NCI-H2081 (cell line): ENCODE measurements at places on chromosomes 12 and 14.

DNA sequence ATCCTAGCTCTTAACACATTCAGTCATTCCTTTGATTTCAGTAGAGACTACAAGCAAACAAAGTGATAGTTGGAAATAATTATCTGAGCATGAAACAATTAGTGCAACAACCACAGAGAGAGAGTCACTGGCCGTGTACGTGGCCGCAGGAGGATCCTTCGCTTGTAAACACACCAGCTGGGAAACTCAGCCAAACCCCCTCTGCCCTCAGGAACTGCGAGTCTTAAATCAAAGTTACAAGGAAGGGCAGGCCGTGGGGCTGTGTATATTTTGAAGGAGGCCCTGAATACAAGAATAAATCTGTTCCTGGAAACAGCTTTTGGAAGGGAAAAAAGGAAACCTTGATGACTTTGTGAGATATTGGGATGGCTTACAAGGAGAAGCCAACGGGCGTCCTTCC, 164.5 kb downstream of the ANO2 start:
- no peak for DNase-seq

DNA sequence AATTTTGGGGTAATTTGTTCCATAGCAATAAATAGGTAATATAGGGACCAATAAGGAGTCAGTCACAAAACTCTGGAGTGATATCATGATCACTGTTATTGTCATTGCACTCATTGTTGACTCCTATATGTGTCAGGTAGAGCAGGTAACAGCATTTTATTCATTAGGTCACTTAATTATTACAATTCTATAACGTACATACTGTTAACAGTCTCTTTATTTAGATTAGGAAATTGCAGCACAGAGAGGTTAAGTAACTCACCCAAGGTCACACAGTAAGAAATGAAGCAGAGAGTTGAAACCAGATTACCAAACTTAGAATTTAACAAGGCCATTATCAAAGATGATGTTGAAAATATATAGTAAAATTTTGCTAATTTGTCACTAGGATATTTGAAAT, 49.7 kb upstream of the PTPRB start:
- no peak for DNase-seq

DNA sequence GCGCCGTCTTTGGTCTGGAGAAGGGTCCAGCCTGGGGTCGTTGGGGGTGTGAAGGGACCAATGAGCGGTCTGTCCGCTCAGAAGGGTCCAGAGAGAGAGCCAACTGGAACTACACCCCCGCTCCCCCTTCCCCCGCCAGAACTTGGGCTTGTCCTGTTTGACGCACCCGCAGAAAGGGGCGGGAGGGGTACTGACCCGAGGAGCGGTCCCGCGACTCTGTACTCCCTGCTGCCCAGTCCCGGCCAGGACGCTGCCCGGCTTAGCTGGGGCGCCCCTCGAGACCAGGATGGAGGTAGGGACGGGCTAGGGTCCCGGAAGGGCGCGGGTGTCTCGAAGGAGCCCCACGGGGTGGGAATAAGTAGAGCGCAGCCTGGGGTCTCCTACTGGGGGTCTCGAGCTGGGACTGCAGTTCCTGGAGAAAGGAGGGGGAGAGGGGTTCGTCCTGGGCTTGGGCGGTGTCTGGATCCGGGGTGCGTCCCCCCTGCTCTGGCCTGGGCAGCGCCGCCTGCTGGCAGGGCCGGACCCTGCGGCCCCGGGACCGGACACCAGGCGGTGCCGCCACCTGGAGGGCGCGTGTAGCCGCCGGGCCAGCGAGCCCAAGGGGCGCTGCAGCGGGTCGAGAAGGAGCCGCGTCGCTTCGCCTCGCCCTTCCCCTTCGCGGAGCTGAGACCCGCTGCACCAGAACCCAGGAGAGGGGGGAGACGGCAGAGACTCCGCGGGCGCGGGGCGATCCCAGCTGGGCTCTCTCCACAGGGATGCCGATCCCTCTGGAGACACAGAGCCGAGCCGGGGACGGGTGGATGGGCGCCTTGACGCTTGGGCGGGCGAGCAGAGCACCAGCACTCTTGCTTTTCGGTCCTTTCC, 3.8 kb upstream of the CACNB3 start:
- DNase-seq = peak; percentile 45

DNA sequence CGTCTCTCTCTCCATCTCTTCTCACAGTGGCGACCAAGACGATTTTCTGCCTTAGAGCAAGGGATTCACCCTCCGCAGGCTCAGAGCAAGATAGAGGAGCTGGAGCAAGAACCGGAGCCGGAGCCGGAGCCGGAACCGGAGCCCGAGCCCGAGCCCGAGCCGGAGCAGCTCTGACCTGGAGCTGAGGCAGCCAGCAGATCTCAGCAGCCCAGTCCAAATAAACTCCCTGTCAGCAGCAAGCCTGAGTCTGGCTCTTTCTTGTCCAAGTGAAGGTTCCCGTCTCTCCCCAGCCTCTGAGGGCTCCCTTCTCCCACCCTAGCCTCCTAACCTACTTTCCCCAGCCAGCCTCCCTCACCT, 5.9 kb downstream of the LAG3 start:
- DNase-seq = no peak

DNA sequence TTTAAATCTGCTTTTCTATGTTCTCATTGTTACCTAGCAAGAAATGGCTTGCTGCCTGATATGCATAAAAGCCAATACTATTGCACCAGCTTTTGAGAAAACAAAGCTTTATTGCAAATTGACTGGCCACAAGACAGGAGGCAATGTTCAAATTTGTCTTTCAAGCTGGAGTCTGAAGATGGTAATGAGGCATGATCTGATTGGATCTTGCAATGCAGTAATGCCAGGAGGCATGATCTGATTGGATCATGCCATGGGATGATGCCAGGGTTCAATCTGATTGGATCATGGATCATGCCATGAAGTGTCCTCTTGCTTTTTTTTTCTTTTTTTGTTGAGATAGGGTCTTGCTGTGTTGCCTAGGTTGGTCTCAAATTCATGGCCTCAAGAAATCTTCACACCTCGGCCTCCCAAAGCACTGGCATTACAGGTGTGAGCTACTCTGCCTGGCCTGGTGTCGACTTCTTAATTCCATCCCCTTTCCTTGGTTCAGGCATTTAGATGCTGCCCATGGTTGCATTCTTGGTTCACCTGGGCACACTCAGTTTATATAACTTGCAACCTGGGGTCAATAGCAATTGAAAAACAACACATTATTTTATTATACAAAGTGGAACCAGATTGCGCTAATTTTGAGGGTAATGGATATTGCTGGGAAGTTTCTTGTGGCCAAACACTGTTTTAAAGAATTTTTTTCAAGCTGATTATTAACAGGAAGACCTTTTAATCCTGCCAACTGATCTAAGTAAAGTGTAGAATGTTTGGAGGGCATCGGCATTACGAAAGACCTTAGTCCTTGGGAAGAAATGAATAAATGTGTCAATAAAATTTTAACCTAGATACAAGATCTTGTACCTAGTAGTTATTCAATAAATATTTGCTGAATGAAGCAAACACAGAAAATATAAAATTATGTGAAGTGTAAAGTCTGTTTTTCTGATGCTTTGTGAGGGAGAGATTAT, 38.8 kb downstream of the HSD17B6 start:
- no peak for DNase-seq

DNA sequence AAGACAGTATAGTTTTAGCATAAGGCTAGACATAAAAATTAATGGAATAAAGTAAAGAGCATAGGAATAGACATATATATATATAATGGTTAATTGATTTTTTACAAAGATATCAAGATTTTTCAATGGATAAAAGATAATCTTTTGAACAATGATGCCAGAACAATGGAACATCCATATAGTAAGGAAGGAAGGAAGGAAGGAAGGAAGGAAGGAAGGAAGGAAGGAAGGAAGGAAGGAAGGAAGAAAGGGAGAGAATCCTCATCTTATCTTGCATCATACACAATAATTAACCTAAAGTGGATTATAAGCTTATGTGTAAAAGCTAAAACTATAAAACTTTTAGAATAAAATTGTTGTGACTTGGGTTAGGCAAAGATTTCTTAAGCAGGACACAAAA, 9.8 kb upstream of the NELL2 start:
- no peak for DNase-seq

DNA sequence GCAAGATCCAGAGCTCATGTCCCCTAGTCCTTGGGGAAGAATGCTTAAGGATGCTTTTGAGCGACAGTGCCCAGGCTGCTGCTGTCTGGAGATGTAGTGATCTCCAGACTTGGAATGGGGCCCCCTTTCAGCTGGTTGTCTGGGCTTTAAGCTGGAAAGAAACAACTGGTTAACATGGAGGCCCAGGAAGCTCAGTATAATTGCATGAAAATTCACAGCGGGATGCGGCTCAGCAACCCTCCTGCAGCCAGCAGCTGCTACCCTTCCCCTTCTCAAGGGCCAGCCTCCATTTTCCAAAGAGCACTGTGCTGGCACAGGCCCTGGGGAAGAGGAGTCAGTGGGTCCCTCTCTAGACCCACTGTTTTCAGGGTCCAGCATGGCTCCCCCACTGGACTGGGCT, 26.3 kb downstream of the RAB35 start:
- no peak for DNase-seq

GRCh38 chr12:67722296-67722695, 73.8 kb downstream of the DYRK2 start:
- DNase-seq = no peak

GRCh38 chr12:4202918-4203317, 70.6 kb upstream of the CCND2 start:
- DNase-seq = no peak

GRCh38 chr14:101774006-101774795, 12.7 kb downstream of the PPP2R5C start:
- DNase-seq = no peak

DNA sequence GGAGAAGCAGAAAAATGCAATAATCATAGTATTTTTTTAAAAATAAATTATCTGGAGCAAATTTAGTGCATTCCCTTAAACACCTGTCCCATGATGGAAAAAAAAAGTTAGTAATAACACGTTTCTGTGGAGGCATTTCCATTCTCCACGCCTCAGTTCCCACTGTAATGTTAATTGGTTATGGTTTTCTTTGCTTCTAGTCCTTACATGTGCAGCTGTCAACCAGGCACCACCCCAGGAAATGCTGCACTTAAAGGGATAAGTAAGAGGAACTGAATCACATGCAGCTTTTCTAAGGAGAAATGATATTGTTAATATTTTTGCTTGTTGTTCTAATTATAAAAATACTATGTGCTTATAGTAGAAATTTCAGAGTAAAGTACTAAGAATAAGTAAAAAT, 240.3 kb downstream of the ZFP36L1 start:
- no peak for DNase-seq

DNA sequence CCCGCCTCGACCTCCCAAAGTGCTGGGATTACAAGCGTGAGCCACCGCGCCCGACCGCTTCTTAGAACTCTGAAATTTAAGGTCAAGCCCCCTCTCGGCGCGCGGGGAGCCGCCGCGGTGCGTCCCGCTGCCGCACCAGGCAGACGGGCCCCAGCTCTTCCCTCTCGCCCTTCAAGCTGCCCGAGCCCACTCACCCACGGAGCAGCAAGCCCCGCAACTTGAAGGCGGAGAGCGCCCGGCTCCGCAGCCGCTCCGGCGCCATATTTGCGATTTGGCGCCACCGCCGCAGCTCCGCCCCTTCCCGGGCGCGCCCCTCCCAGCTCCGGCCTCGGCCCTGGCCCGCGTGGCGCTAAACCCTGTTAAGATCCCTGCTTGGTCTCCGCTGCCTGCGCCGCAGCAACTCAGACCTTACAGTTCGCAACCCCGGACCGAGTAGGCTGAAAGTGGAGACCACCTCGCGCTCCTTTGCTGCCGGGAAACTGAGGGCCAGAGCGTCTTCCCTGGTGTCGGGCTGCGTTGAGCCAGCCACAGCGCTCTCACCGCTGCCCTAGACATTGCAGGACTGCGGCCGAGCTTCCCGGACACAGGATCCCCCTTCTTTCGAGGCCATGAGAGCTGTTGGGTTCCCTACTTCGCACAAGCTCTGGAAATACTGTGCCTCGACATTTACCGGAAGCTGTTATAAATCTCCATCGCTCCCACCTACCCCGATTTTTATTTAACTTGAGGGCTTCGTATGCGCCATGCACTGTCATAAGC, at the start of gene POLE2:
Gene POLE2 (minus strand): TSS at position 273 of the 759 bp plus-strand sequence. CDS start 11 bp downstream, at position 262.
- peak; percentile 73 for DNase-seq

DNA sequence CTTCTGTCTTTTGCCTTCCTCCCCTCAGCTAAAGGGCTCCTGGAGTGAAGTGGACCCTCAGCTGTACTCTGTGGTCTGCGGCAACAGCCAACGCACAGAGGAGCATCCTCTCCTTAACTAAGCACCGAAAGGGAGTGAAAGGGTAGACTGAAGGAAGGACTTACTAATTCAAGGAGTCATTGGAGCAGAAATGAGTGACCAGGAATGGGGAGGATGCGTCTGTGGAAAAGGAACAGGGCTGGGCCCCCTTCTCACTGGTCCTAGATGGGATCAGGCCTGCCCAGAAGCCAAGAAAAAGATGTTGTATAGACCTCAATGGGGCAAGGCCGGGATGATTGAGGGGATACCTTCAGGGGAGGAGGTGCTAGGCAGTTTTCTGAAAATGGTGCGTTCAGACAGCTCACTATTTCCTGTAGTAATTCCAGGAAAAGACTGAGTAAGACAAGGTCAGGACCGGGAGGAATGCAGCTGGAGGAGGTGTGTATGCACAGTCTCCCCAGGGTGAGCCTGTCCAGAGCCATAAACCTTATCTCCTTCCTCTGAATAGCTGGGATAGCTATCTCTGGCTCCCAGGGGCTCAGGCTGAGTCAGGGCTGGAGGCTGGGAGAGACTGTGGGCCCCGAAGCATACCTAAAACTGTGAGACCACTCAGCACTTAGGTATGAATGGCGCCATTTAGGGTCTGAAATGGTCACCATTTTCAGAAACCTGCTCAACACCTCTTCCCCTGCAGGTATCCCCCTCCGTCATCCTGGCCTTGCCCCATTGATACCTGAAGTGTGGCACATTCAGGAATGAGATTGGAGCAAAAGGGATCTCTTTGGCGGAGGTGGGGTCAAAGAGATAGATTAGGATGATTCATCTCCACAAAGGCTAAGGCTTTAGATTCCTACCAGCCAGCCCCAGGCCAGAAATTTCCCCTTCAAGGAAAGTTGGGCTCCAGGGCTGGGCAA, 20.2 kb upstream of the KRT8 start:
- no peak for DNase-seq

DNA sequence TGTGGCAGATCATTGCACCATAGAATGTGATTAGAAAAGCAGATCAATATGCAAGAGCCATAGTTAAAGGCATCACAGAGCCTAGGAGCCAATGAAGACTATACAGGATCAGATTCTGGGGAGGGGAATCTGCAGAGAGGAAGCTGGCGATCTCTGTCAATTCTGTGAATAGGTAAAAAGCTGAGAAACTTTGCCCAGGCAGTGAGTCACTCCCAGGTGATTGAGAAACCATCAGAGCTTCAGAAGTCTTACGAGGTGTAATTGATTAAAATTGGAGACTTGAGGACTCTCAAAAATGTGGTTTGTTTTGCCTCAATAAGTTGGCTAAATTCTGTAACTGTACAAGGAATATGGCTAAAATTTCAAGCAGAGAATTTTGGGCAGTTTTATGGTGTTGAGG, 41.7 kb upstream of the TSPAN11 start:
- no peak for DNase-seq

- no peak for DNase-seq
These were observed 93.2 kb downstream of the PTCSC3 start for GRCh38 chr14:36083317-36083716.
